Endodermal cell (in vitro differentiated cells): ENCODE measurements at places on chromosomes 3 and 15.
A peak's percentile ranks its signal among the peaks of the same experiment; 100 is the strongest.

- no peak for DNase-seq
Measured at GRCh38 chr3:65671004-65671403, 367.7 kb downstream of the MAGI1 start.

GRCh38 chr3:115708540-115708939 is 85.2 kb downstream of the GAP43 start:
- peak; percentile 43 for DNase-seq

- DNase-seq, result no peak
Measured at GRCh38 chr15:96066126-96066525, 264.4 kb upstream of the NR2F2 start.

DNA sequence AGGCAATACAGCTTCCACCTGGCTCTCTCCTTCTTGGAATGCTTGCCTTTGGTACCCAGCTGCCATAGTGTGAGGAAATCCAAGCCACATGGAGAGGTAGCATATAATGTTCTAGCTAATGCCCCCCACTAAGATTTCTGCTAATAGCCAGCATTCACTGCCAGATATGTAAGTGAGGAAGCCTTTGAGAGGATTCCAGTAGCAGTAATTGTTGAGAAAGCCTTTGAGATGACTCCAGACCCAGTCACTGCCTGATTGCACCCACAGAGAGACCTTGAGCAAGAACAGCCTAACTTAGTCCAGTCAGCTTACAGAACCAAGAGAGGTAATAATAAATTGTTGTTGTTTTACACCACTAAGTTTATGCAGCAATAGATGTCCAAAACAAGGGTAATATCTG is 63.1 kb downstream of the STRIT1 start:
- no peak for DNase-seq

DNA sequence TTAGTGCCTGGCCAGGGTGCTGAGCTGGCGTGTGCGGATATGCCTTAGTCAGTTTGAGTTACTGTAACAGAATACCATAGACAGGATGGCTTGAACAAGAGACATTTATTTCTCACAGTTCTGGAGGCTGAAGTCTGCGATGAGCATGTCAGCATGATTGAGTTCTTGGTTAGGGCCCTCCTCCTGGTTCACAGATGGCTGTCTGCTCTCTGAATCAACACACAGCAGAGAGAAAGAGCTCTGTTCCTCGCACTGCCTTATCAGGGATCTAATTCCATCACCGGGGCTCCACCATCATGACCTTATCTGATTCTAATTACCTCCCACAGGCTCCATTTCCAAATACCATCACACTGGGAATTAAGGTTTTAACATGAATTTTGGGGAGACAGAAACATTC is 386.6 kb upstream of the DPH6 start:
- peak; percentile 56 for DNase-seq

DNA sequence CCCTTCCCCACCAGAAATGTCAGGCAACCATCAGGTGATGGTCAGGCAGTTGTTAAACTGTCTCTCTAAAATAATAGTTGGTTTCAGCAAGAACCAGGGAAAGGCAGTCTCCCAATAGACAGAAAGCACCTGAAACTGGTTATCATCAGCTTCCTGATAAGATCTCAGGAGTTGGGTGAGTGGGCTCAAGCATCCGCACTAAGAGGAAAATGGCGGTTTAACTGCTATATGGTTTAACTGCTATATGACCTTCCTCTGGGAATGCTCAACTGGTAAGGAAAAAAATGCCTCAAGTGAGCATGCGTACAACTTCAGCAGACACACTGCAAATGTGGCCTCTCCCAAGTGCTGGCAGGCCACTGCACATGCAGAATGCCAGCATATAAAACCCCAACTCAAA is 240.8 kb upstream of the CMC1 start:
- DNase-seq, result no peak

- DNase-seq, result no peak
Measured at GRCh38 chr15:71278989-71279756, 163.9 kb downstream of the THSD4 start.

DNA sequence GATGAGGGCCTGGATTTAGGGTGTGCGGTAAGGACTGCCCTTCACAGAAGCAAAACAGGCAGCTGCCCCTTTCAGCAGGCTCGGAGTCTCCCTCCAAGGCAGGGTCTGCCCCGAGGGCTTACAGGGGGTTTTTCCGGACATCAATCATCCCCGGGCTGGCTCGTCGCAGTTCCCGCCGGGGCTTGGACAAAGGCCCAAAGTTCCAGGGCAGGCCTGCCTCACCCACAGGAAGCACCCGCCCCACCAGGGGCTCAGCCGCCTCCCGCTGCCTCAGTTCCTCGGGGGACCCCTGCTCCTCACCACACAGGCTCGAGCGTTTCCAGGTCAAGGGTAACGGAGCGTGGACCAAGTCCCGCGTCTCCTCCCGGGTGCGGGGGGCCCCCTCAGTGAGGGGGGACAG is 27.0 kb downstream of the KIF7 start:
- DNase-seq, result no peak

DNA sequence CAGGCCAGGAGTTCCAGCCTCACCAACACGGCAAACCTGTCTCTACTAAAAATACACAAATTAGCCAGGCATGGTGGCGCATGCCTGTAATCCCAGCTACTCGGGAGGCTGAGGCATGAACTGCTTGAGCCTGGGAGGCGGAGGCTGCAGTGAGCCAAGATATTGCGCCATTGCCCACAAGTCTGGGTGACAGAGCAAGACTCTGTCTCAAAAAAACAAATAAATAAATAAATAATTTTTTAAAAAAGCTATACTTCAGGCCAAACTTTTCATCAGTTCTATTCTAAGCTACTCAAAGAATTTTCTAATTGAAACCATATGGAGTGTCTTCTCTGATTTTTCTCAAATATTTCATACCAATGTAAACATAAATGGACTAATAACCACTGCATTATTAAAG is 43.5 kb downstream of the PHC3 start:
- DNase-seq, result no peak

DNA sequence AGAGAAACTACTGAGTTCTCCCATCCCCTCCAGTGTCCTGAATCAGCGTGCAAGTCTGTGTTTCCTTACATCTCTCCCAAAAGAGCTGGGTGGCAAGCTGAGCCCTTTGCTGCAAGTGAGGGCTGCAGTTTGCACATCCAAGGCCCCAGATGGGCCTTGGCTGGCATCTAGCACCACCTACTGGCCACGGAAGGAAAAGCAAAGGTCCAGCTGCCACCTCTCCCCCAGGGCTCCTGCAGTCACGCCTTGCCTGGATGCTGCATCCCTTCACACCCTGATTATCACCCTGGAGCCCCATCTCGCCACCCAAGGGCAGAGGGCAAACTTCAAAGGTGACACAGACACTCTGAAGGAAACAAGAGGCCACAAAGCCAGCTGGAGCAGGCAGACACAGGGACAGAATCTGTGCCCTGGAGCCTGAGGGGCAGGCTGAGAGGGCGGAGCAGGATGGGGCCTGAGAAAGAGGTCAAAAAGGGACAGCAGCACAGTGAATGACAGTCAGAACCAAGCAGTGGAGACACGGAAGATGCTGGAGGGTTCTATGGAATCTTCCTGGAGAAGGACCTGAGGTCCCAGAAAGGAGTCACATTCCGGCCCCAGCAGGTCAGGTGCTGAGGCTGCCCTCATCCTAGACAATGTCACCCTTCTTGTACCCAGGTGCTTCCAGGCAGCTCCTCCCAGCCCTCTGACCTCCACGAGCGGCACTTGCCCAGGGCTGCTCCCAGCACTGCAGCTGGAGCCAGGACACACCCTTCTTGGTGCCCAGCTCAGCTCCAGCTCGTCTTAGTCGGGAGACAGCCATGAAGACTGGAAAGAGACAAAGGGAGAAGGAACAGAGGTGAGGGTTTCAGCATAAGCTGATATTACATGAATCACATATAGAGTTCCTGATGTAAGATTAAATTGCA is 18.3 kb upstream of the NTRK3 start:
- DNase-seq, result peak; percentile 94

- DNase-seq, result no peak
Measured at GRCh38 chr3:33318710-33319380, 41.6 kb downstream of the FBXL2 start.

DNA sequence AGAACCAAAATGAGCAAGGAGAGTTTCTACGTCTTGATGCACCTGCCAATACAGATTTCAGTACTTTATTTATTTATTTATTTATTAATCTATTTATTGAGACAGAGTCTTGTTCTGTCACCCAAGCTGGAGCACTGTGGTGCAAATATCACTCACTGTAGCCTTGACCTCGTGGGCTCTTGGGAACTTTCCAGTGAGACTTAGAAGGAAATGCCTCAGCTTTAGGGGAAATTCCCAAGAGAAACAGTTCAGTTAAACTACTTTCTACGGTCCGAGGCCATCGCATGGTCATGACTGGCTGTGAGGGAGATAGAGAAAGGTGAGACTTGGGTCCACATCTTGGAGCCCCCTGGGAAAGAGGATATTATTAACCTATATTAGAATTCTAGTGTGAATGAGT is 47.0 kb upstream of the HERC1 start:
- DNase-seq, result no peak

DNA sequence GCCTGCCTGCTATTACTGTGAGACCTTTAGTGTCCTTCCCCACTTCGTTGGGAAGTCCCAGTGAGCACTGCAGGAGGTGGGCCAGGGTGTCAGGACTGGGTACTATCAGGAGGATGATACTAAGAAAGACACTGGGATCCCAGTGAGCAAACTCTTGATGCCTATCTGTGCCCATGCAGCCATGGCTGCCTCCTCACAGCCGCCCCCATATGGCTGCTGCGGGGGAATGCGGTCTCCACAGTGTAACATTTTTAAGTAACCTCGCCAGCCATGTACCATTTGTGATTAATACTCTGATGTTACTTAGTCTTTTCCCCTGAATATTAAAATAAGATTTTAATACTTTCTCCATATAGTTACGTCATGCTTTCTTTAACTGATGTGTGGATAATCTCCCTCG is 312.2 kb downstream of the RYR3 start:
- DNase-seq, result peak; percentile 69

GRCh38 chr15:85642065-85642692 is 152.5 kb downstream of the KLHL25 start:
- DNase-seq, result no peak

- DNase-seq, result no peak
Measured at GRCh38 chr3:31498791-31499190, 33.9 kb upstream of the STT3B start.

- DNase-seq, result no peak
Measured at GRCh38 chr3:119548341-119548740, 11.1 kb downstream of the CD80 start.

DNA sequence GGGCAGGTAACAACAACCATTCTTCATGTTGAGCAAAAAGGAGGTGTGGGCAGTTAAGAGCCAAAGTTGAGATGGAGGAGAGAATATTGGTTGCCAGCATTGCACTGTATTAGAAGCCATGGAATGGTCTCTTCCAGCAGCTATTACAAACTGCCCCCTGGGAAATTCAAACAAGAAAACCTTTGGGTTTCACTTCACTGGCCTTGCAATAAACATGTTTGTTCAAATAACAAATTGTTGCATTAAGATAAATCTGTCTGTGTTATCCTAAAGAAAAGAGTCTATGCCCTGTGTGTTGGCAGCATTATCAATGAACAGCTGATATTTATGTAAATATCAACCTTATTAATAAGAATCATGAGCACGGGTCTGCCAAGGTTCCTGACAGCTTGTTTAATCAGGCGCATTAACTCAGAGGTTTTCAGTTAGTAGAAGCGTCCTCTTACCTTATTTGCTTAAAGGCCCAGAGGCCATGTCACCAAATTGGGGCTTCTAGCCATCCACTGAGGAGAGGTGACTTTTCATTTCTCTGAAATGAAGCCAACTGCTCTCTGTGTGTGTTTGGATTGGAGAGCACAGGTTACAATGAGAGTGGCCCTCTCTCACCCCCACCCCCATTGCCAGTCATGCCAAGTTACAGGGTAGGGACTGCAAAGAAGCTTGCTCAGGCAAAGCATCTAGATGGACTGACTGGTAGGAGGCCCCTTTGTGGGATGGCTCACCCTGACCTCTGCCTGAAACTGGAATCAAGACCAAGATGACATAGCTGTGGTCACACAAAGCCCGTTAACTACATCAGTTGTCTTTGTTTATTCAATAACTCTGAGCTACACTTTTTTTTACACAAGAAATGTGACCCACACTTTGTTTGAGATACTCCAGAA is 10.5 kb downstream of the FILIP1L start:
- DNase-seq, result no peak

- no peak for DNase-seq
Measured at GRCh38 chr3:71974786-71975185, 189.8 kb upstream of the PROK2 start.

GRCh38 chr3:157857440-157857839 is 248.8 kb downstream of the SHOX2 start:
- peak; percentile 52 for DNase-seq

GRCh38 chr3:8996681-8997121 is 33.4 kb upstream of the RAD18 start:
- peak; percentile 80 for DNase-seq

DNA sequence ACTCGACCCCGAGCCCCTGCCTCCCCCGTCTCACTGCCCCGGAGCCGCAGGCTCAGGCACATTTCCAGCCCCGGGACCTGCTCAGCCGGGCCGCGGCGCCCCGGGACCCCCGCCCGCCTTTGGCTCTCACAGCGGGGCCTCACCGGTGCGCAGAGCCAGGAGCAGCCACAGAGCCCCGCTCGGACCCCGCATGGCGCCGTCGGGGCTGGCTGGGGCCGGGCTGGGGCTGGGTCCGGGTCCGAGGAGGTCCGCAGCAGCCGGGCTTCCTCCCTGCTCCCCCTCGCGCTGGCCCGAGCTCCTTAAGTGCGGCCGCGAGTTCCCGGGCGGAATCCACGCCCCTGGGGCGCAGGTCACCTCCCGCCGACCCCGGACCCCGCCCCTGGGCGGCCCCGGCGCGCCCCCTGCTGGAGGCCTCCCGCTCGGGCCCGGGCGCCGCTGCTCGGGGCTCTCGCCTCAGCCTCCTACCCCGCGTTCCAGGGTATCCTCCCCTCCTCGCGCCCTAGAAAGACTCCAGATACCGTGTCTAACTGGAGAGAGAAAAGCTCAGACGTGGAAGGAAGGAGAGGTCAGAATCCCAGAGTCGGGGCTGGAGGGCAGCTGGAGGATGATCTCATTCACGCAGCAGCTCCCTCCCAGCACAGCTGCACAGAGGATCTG is at the start of gene MELTF:
TSS of gene MELTF (minus strand) at position 307 of the 657 bp plus-strand sequence. CDS start at position 192, 115 bp downstream.
- DNase-seq, result peak; percentile 90
